ENCODE measurements at places on chromosomes 1 and 21.

DNA sequence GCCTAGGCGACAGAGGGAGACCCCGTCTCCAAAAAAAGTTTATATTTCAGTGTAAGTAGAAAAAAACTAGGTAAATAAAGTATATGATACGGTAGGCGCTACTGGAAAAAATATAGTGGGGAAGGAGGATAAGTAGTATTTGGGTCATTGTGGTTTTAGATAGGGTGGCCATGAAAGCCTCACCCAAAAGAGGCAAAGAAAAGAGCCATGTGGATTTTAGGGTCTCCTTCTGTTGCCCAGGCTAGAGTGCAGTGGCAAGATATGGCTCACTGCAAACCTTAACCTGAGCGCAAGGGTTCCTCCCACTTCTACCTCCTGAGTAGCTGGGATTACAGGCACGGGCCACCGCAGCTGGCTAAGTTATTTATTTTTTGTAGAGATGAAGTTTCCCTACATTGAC, 17.1 kb downstream of the LEPR start:
- DNase-seq: no peak

DNA sequence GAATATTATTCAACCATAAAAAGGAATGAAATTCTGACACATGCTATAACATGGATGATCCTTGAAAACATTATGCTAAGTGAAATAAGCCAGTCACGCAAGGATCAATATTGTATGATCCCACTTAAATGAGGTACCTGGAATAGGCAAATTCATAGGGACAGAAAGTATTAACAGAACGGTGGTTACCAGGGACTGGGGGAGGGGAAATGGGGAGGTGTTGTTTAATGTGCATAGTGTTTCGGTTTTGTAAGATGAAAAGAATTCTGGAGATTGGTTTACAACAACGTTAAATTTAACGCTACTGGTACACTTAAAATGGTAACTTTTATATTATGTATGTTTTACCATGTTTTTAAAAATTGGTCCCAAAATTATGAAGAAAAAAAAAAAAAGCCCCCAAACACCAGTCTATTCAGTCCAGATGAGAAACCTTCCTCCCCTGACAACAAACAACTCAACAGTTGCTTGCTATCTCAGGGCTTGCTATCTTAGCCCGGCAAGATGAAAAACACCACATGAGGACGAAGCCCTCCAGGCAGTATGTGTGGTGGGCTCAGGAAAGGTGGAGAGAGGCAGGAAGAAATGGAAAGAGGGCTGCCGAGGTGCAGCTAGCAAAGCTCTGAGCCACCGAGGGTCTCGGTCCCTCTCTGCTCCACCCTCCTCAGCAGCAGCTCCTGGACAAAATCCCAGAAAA, 8.5 kb downstream of the NUAK2 start:
- no peak for DNase-seq

GRCh38 chr1:113388621-113389358, 1.5 kb upstream of the MAGI3 start:
- DNase-seq: no peak

- DNase-seq: no peak
Observed at GRCh38 chr1:177913762-177914540, 55.9 kb downstream of the SEC16B start.

DNA sequence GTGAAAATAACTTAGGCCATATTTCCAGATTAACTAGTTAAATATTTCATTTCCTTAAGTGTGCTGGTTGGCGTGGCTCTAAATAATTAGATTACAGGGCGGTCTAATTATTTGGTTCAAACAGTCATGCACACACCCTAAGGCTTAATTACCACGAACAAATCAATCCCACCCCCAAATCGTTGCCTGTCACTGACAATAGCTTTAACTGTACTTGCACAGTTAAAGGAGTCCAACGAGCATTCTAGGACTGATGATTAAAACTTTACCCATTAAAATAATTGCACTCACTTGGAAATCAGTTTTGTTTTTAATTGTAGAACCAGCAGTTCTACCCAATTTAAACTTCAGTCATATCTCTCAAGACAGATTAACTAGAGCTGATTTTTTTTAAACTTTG, 1.5 kb upstream of the POU2F1 start:
- no peak for DNase-seq

DNA sequence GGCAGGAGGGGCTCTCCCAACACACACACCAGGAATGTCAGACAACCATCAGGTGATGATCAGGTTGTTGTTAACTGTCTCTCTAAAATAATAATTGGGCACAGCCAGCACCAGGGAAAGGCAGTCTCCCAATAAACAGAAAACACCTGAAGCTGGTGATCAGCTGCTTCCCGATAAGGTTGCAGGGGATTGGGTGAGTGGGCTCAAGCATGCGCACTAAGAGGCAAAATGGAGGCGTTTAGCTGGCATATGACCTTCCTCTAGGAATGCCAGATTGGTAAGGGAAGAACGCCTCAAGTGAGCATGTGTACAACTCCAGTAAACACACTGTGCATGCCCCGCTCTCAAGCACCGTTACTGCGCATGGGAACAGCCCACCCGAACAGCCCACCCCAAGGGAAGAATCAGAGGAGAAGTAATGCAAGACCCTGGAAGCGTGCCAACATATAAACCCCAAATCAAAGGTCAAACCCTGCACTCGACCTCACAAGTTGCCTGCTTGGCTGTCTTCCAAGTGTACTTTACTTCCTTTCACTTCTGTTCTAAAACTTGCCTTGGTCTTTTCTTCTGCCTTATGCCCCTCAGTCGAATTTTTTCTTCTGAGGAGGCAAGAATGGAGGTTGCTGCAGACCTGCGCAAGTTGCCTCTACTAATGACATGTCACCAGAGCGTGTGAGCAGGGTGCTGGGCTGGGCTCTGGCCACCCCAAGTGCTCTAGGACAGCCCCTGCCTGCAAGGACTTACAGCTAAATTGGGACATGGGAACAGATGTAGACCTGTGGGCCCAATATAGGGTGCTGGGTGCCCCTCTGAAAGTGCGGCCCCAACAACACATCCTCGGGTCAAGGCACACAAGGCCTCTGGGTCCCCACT, 200.8 kb downstream of the RHOU start:
- DNase-seq: no peak

DNA sequence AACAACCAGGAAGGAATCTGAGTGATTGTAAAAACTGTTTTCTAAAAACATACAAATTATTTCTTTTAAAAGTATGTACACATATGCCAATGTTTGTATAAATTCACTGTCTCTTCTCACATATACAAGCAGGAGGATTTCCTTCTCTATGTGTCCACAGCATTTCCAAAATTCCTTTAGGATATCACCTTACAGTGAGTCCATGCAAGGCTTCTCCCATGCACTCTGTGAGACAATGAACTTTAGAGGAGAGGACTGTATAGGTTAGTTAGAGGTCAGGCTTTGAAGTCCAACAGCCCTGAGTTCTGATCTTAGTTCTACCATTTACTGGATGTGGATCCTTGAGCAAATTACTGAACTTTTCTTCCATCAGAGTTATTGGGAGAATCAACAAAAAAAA, 34.1 kb upstream of the USH2A start:
- no peak for DNase-seq

DNA sequence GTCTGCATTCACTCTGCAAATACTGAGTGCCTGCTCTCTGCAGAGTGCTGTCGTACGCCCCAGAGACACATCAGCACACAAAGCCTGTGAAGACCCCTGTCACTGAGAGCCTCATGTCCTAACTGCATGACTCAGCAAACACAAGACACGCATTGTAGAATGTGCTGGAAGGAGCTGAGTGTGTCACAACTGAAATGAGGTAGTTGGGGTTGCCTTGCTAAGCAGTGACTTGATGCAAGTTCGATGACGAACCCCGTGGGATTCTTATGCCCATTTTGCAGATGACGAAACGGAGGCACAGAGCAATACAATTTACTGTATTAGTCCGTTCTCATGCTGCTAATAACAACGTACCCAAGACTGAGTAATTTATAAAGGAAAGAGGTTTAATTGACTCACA, 65.1 kb downstream of the RIPK4 start:
- no peak for DNase-seq

GRCh38 chr1:53629101-53629691, 109.8 kb downstream of the GLIS1 start:
- no peak for DNase-seq

GRCh38 chr1:83692524-83693381, 306.2 kb downstream of the TTLL7 start:
- peak; percentile 3 for DNase-seq

DNA sequence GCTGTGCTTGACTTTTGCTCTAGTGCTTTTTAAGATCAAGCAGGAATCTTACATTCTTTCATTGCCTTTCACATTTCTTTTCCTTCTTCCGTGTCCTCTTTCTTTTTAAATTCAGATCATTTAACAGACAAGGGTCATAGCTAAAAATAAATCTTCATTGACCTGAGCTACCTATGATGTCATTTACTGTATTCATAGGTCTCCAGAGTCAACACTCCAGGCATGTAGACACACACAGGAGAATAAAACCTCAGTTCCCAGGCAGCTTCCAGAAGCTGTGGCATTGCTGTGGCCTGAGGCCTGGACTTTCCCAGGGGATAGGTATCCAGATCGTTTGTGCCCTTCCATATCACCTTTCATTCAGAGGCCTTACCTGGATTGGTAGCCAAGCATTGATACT, 38.5 kb upstream of the ENAH start:
- no peak for DNase-seq

DNA sequence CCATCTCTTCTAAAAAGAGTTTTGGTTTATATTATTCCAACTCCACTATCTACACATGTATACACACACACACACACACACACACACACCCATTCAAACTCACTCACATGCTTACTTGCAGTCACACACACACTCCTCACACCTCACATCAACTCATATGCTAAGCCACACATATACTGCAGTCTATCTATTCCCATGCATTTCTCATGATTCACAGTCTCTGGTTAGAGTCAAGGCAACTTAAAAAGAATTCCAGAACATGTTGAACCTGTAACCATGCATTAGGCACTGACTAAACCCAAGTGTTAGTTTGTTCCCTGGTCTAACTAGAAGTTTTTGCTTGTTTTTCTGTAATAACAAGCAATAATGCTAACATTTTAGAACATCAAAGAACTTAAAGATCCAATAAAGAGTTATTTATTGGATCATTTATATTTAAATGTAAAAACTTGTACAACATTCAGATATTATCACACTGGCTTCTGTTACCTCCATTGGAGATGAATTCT, 931.1 kb downstream of the PLA2G4A start:
- DNase-seq: no peak

- DNase-seq: peak; percentile 61
Observed at GRCh38 chr21:45596704-45597318, 46.7 kb upstream of the PCBP3 start.

- DNase-seq: no peak
Observed at GRCh38 chr1:147273409-147274336, 31.2 kb downstream of the CHD1L start.

GRCh38 chr1:167582064-167582463, 28.5 kb upstream of the CREG1 start:
- DNase-seq: no peak

DNA sequence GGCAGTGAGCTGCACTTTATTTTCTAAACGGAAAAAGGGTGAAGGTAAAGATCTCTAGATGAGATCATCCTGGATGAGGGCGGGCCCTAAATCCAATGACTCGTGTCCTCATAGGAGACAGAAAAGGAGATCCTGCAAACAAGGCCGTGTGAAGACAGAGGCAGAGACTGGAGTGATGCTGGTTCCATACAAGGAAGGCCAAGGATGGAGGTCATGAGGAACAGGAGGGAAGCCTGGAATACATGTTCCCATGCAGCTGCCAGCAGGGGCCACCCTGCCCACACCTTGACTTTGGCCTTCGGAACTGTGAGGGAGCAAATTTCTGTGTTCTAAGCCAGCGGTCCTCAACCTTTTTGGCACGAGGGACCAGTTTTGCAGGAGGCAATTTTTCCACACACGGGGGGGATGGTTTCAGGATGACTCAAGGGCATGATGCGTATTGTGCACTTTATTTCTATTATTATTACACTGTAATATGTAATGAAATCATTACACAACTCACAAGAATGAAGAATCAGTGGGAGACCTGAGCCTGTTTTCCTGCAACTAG, 94.3 kb downstream of the PSMG1 start:
- no peak for DNase-seq

- DNase-seq: no peak
Observed at GRCh38 chr1:95233319-95233736, 682 bp upstream of the RWDD3 start.

GRCh38 chr1:181660621-181661020, 177.3 kb downstream of the CACNA1E start:
- DNase-seq: no peak

- no peak for DNase-seq
Observed at GRCh38 chr1:218809625-218810024, 364.1 kb upstream of the LYPLAL1 start.

- DNase-seq: no peak
Observed at GRCh38 chr1:178682886-178683285, 42.2 kb upstream of the RALGPS2 start.

DNA sequence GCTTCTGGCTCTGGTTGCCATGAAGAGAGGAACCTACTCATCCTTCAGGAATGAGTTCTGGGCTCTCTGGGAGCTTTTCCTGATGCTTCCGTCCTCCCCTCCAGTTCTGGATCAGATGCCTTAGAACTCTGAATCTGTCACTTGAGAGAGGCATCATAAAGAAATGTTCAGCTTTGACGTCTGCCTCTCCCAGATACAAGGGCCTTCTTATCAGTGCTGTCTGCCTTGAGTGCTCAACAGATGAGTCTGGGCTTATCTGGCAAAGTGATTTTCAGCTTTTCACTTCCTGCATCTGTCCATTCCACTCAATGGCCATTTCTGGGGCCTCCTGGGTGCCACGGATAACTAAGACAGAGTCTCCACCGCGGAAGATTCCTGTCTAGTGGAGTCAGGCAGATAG, 12.3 kb upstream of the OTUD3 start:
- DNase-seq: no peak

DNA sequence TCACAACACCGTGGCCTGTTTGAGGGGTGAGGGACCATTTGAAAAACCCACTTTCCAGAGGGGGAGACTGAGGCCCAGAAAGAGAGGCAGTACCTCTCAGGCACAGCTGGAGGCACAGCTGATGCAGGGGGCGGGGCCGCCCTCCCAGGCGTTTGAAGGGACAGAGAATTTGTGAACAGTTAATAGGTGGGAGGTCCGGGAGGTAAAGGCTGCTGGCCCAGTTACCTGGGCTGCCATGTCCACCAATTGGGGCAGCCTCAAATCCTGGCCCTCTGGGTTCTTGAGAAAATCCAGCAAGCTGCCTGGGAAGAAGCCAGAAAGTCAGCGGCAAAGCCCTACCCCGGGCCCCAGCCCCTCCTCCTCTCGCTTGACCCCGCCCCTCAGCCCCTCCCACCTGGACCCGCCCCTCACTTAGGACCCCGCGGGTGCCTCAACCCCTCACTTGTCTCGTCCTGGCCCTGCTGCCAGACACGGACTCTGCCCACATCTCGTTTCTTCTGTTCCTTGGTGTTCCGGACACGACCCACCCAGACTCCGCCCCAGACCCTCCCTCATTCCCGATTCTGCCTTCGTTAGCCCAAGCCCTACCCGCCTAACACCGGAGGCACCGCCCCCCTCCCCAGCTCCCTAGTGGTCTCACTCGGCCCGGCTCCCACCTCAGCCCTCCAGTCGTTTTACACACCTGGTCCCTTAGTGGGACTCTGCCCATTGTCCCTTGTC, 10.8 kb upstream of the AHDC1 start:
- DNase-seq: no peak
